ENCODE measurements at places on chromosomes 11 and 22.
A peak's percentile ranks its signal among the peaks of the same experiment; 100 is the strongest.

GRCh38 chr11:126332221-126332711 lies 23.2 kb upstream of the ST3GAL4 start:
- DNase-seq: no peak

GRCh38 chr22:26615149-26615548 lies 2.7 kb downstream of the CRYBB1 start:
- DNase-seq: peak; percentile 39

DNA sequence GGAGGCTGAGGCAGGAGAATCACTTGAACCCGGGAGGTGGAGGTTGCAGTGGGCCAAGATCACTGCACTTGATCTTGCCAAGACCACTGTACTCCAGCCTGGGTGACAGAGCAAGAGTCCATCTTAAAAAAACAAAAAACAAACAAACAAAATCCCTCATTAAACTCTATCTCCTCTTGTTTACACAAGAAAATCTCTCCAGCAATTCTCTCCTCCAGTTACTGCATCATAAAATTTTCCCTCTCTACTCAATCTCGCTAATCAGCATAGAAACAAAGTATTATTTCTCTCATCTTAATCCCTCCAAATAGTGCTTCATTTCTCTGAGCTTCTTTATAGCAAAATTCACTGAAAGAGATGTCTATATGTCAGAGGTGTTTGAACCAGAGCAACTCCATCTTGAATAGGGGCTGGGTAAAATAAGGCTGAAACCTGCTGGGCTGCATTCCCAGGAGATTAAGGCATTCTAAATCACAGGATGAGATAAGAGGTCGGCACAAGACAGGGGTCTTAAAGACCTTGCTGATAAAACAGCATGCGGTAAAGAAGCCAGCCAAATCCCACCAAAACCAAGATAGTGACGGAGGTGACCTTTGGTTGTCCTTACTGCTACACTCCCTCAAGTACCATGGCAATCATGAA lies 19.8 kb downstream of the MTMR2 start:
- DNase-seq: no peak

GRCh38 chr11:122668562-122669090 lies 13.1 kb downstream of the UBASH3B start:
- no peak for DNase-seq

GRCh38 chr22:20449819-20450550 lies 12.4 kb upstream of the SCARF2 start:
- DNase-seq: no peak

GRCh38 chr22:50276143-50276542 lies 6.0 kb upstream of the MAPK11 start:
- peak; percentile 89 for DNase-seq

GRCh38 chr11:17748044-17748443 lies 13.5 kb downstream of the KCNC1 start:
- DNase-seq: no peak

GRCh38 chr11:64334764-64335735 lies 5.0 kb upstream of the CCDC88B start:
- DNase-seq: peak; percentile 90

DNA sequence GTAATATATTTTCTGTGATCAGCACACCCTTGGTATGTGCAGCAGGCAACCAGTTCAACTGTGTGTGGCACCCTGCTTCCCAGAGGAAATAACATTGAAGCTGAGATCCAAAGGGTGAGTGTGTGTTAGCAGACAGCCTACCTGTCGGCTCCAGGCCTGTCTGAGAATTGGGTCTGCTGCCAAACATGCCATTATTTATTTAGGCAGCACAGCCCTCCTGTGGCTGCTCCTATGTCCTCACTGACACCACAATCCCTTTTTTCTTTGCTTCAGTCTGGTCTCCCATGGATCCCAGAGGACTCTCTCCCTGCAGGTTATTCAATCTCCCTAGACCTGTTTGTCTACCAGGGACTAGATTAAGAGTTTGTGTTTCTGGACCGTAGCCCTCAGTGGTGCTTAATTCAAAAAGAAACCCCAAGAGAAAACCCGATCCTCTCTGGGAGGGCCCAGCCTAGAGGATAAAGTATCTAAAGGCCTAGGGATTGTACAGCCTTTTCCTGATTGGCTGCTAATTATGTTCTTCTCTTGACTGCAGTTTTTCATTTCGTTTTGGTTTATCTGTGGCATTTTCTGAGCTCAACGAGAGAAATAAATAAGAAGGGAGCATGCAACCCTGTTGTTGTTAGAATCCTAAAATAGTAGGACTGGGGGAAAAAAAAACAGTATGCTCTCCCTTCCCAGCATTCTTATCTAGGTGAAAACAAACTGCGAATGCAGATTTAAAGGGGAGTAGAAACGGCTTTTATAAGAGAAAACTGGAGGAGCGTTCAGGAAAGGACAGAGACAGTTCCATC lies 24.1 kb downstream of the KCNE3 start:
- DNase-seq: no peak

GRCh38 chr11:27612932-27613880 lies 87.0 kb downstream of the BDNF start:
- no peak for DNase-seq
